Caco-2 (cell line): ENCODE measurements at places on chromosomes 1 and 21.

- no peak for DNase-seq
Measured at GRCh38 chr1:36387141-36387949, 1.6 kb upstream of the STK40 start.

DNA sequence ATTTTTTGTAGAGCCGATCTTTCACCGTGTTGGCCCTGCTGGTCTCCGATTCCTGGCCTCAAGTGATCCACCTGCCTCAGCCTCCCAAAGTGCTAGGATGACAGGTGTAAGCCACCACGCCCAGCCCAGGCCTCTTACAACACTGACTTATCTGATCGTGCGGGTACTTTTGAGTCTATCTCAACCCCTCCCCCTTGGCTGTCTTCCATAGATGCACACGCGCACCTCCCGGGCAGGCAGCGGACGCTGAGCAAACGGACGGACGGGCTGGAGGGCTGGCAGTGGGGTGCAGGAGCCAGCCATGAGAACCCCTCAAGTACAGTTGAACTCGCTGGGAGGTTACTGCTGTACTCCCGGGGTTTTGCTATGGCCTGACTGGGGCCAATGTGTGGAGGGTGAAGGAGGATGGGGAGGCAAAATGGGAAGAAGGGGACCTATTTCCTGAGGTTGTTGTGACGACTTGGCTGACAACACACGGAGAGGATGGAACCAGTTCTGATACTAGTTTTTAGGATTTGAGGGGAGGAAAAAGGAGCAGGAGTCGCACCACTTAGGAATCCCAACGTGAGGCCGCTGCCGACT, 959 bp downstream of the CD58 start:
- DNase-seq = no peak

- DNase-seq = no peak
Measured at GRCh38 chr21:30256100-30256499, 26.6 kb downstream of the KRTAP24-1 start.

DNA sequence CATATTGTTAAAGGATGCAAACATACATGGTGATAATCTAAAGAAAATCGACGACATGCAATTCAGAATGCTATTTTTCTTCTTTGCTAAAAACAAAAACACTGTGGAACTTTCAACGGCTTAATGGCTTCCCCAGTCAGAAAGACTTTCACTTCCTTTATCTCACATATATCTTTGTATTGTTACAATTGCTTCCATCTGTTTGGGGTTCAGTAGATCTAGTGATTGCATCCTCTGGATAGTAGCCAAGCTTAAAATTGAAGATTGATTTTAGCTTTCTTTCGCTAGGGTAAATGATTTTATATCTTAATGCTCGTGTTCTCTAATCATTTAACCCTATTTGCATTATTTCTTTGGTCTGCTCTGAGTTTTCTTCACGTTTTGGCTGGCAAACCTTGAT, 31.8 kb upstream of the ADAMTS1 start:
- no peak for DNase-seq

GRCh38 chr1:29949676-29950075, 713.4 kb downstream of the PTPRU start:
- no peak for DNase-seq

DNA sequence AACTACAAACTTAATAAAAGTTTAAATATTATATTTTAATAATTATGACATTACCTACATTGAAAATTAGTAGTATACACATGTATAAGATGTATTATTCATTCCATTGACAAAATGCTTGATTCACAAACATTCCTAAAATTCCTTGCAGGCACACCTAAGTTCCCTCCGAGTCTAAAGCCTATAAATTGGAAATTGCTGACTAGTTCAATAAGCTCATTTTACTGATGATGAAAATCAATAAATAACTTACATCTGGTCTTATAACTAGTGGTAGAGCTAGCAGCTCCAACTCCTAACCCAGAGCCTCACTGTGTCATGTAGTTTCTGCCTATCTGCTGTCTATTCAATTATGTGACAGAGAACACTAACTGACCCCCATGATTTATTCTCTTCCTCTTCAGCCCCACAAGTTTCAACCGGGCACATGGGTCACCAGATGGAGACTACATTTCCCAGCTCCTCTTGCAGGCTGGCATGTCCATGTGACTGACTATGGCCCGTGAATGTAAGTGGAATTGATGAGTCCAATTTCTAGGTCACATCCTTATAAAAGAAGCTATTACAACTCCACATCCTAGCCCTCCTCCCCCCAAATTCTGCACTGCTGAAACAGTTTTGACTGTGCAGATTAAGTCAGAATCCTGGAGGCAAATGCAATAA, 29.6 kb upstream of the LRRC8D start:
- DNase-seq = no peak

DNA sequence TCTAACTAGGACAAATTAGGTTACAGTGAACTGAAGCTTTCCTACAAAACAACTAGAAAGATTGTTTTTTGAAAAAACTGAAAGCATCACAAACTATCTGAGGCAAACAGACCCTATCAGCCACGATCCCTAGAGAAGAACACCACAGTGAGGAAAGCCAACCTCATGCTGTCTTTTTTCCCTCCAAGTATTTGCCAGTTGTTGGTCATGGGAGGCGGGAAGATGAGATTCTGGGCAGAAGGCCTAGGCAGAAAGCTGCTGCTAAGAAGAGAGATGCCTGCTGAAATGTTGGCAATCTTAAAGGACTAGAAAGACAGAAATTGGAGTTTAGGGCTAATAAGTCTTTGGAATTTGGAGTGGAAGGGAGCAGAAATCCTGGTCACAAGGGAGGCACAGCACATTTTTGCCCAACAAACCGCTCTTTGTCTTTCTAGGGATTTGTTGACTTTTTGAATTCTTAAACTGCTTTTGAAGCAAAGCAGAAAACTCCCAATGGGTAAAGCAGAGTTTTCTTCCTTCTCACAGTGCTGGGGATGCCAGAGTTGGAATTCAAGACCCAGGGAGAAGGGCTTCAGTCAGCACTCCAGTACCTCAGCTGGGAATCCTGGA, 83.9 kb downstream of the MT1HL1 start:
- DNase-seq = no peak

- DNase-seq = no peak
Measured at GRCh38 chr1:223020770-223021169, 122.3 kb downstream of the TLR5 start.

- DNase-seq = no peak
Measured at GRCh38 chr1:26887125-26887524, 3.0 kb downstream of the GPN2 start.

DNA sequence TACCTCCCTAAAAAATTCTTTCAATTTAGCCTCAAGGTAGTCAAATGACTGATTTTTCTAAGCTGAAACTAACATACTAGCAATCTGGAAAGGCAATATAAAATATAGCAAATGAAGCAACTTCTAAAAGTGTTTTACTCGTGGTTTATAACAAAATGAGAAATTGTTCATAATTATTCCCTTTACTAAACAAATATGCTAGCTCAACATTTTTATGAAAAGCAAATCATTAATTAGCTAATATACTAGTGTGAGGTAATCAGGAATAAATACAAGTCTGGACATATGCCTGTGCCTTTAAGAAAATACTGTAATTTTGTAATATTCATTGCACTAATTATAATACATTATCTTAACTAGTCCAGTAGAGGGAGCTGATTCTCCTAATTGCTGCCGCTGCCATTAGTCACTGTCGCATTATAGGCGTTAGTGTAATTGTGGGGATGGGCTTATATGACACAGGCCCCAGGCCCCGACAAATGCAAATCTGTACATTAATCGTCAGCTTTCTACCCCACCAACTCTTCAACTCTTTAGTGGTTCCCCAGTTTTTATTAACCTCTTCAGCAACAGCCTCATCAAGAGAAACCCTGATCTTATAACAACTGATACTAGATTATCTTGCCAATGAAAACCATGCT, 160.9 kb downstream of the GABPA start:
- no peak for DNase-seq

GRCh38 chr1:87968197-87968955, 639.7 kb downstream of the LMO4 start:
- no peak for DNase-seq

DNA sequence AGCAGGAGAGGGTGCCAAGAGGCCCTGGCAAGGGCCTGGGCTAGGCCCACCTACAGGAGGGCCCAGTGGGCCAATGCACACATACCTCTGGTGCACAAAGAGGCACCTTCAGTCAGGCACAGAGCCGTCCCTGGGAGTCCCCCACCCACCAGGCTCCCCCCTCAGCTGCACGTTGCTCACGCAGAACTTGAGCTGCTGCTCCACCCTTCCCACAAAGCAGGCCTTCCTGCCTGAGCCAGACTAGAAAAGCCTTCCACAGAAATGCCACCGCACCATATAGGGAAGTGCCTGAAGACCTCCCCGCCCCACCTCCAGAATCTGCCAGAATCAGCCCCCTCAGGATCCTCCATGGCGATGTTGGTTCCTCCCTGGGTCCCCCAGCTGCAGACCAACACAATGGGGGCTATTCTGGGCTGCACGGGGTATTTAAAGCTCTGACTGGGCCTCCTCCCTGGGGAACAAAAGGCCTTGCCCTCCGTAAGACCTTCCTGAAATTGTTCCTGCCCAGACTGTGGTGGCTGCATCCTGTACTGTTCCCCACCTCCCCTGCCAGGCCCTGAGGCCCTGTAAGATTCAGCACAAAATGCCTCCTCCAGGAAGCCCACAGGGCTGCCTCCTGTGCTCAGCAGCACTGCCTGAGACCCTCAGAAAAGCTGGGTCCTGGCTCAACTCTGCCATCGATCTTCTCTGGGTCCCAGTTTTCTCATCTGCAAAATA, 27.2 kb downstream of the HSPG2 start:
- DNase-seq = no peak

- DNase-seq = no peak
Measured at GRCh38 chr1:70899735-70900134, 147.9 kb downstream of the PTGER3 start.

- DNase-seq = no peak
Measured at GRCh38 chr1:76871355-76871974, 4.2 kb downstream of the ST6GALNAC5 start.

GRCh38 chr1:41492341-41492848, 7.9 kb upstream of the EDN2 start:
- DNase-seq = peak; percentile 52
